ENCODE measurements at places on chromosomes 7 and 10.

DNA sequence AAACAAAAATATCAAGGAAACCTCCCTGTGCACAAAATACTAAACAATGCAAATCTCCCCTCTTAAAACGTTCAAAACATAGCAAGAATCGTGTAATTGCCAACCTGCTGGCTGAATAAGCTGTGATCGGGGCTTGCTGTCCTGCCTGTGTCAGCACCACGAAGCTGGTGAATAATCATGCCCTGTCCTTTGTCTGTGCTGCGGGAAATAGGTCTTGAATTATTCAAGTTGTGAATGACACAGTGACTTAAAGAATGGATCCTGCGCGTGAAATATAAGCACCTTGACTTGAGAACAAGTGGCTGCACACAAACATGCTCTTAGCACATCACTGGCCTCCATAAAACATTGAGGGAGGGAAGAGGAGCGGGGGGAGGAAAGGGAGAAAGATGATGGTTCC is 130.2 kb downstream of the OAT start:
- DNase-seq: no peak
- no peak overlapping the region for H3K4me3 ChIP-seq
- H3K36me3 ChIP-seq: no peaks in the 10 kb centered on the region
- no peak overlapping the region for H3K27ac ChIP-seq
- H3K27me3 ChIP-seq: no peaks in the 10 kb centered on the region

DNA sequence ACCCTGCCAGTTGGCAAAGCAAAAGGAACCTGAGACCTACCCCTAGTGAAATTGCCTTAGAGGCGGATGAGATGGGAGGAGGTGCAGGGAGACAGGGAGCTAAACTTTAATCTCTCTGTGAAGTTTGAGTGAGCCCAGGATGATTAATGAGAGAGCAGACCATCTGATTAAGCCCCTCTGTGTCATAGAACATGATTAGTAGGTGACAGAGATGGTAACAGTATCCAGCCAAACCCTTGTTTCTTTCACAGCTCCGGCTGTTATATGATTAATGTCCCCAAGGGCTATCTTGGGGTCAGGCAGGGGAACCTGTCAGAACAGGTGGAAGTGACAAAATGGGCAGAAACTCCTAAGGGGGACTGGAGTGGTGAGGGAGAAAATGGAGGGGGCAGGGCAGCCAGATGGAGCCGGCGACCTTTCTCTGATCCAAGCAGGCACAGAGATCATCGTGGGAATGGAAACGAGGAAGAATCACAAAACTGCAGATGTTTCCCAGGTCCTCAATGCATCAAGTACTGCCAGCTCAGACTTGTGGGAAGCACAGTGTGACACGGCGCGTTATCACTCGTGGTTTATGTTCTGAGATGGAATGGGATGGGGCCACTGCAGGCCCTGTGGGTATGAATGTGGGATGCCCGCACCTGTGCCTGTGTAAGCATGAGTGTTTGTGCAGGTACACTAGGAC is 684.2 kb downstream of the LRMDA start:
- no peak for DNase-seq
- H3K27me3 ChIP-seq: no peaks in the 10 kb centered on the region
- no peak overlapping the region for H3K4me3 ChIP-seq
- H3K4me1 ChIP-seq: peaks cover 18% of the 10 kb centered on the region
- H3K36me3 ChIP-seq: no peaks in the 10 kb centered on the region

DNA sequence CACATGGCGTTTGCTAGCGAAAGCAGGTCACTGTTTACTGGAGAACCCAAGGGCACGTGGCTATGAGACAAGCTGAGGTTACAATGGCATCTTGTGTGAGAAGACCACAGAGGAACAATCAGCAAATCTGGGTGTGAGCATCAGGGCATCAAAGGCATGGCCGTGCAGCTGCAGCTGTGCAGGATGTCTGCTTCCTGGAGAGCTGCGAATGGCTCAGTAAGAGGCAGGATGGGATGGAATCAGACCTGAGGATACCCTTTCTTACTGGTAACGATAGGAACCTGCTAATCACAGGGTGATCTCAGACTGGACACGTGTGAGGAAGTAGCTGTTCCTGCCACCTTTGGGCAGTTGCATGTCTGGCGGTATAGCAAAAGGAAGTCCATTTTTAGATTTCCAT is 119.5 kb downstream of the RNF216 start:
- DNase-seq: peak; percentile 90
- H3K27ac ChIP-seq: peak overlapping the region; percentile 45
- H3K27me3 ChIP-seq: no peaks in the 10 kb centered on the region
- no peak overlapping the region for H3K4me3 ChIP-seq
- peaks cover 24% of the 10 kb centered on the region for H3K4me1 ChIP-seq
- H3K36me3 ChIP-seq: no peaks in the 10 kb centered on the region

GRCh38 chr10:124329362-124329761 is 89.4 kb downstream of the OAT start:
- peaks cover 9% of the 10 kb centered on the region for H3K4me1 ChIP-seq
- H3K27me3 ChIP-seq: no peaks in the 10 kb centered on the region
- no peak overlapping the region for H3K4me3 ChIP-seq
- no peak overlapping the region for H3K27ac ChIP-seq
- DNase-seq: no peak

GRCh38 chr10:114520453-114520852 is 116.2 kb upstream of the AFAP1L2 start:
- H3K4me3 ChIP-seq: no peak overlapping the region
- no peak overlapping the region for H3K27ac ChIP-seq
- no peaks in the 10 kb centered on the region for H3K27me3 ChIP-seq
- no peak for DNase-seq
- peaks cover 25% of the 10 kb centered on the region for H3K4me1 ChIP-seq
- no peaks in the 10 kb centered on the region for H3K36me3 ChIP-seq

DNA sequence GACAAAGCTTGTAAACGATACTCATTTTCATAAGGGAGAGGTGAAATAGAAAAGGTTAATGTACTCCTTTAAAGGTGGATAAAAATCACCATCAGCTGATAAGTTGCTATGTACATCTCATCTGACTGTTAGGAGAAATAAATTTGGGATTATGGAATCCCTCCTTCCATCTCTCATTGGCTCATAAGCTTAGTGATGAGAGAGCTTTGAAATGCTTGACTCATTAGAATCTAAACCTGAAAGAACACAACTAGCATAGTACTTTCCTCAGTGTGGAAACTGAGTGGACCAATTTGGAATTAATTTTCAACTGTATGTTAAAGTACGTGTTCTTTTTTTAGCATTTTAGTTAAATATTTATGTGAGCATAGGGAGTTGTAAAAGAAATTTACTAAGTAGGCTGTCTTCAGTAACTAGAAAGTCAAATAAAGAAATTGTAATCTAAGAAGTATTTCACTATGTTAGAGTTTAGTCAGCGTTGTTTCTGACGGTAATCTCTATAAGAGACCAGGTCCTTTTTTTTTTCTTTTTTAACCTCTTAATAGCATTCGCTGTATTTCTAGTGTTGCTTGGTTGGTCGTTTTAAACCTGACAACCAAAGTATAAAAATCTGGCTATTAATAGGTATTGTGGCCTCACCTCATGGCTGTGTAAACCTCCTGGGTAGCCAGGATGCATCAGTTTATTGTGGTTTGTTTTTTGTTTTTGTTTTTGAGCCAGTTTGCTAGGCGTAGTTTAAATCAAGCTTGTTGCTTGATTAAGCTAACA is 34.4 kb downstream of the FHIP2A start:
- no peak overlapping the region for H3K4me3 ChIP-seq
- no peak overlapping the region for H3K27ac ChIP-seq
- no peaks in the 10 kb centered on the region for H3K27me3 ChIP-seq
- H3K36me3 ChIP-seq: peaks cover 28% of the 10 kb centered on the region

- peaks cover 37% of the 10 kb centered on the region for H3K4me1 ChIP-seq
- H3K36me3 ChIP-seq: peaks cover 23% of the 10 kb centered on the region
- H3K27me3 ChIP-seq: no peaks in the 10 kb centered on the region
- H3K4me3 ChIP-seq: peak overlapping the region; percentile 6
Measured at GRCh38 chr10:17648243-17649035, 4.5 kb downstream of the STAM start.

- H3K4me3 ChIP-seq: no peak overlapping the region
- no peaks in the 10 kb centered on the region for H3K27me3 ChIP-seq
- H3K27ac ChIP-seq: no peak overlapping the region
- no peaks in the 10 kb centered on the region for H3K36me3 ChIP-seq
- peaks cover 14% of the 10 kb centered on the region for H3K4me1 ChIP-seq
Measured at GRCh38 chr10:110387983-110388686, 83.4 kb upstream of the SMNDC1 start.

GRCh38 chr7:151275813-151276577 is 27.5 kb upstream of the SMARCD3 start:
- H3K36me3 ChIP-seq: no peaks in the 10 kb centered on the region
- H3K4me3 ChIP-seq: peak overlapping the region; percentile 66
- no peak overlapping the region for H3K27ac ChIP-seq
- H3K4me1 ChIP-seq: peaks cover 31% of the 10 kb centered on the region
- DNase-seq: no peak

DNA sequence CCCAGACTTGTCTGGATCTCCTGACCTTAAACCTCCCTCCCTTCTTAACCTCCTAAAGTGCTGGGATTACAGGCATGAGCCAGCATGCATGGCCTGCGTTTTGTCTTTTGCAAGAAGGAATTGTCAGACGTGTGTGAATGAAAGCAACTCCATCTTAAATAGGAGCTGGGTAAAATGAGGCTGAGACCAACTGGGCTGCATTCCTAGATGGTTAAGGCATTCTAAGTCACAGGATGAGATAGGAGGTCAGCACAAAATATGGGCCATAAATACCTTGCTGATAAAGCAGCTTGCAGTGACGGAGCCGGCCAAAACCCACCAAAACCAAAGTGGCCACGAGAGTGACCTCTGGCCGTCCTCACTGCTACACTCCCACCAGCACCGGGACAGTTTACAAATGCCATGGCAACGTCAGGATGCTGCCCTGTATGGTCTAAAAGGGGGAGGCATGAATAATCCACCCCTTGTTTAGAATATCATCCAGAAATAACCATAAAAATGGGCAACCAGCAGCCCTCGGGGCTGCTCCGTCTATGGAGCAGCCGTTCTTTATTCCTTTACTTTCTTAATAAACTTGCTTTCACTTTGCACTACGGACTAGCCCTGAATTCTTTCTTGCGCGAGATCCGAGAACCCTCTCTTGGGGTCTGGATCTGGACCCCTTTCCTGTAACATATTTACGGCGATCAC is 41.2 kb upstream of the SDK1 start:
- H3K36me3 ChIP-seq: no peaks in the 10 kb centered on the region
- DNase-seq: no peak
- no peak overlapping the region for H3K4me3 ChIP-seq
- H3K27ac ChIP-seq: no peak overlapping the region

DNA sequence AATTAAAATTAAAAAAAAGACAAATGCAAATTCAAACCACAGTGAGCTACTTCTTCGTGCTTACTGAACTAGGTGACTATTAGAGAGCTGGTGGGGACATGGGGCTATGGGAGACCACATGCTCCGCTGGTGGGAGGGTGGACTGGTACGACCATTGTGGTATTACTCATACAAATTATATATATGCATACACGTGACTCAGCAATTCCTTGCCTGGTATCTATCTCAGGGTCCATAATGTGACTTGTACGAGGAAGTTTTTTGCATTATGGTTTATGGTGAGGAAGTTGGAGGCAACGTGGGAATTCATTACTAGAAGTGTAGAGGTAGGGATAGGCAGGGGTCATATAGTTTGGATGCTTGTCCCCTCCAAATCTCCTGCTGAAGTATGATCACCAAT is 1112.7 kb downstream of the TYW1 start:
- no peaks in the 10 kb centered on the region for H3K36me3 ChIP-seq
- DNase-seq: no peak
- H3K27ac ChIP-seq: no peak overlapping the region
- H3K4me3 ChIP-seq: no peak overlapping the region
- no peaks in the 10 kb centered on the region for H3K4me1 ChIP-seq

GRCh38 chr7:29194206-29194593 is 375 bp upstream of the CHN2 start:
- H3K27ac ChIP-seq: no peak overlapping the region
- H3K27me3 ChIP-seq: no peaks in the 10 kb centered on the region
- peak; percentile 63 for DNase-seq

- H3K27me3 ChIP-seq: no peaks in the 10 kb centered on the region
- H3K27ac ChIP-seq: no peak overlapping the region
- peaks cover 11% of the 10 kb centered on the region for H3K4me1 ChIP-seq
- no peak overlapping the region for H3K4me3 ChIP-seq
- DNase-seq: no peak
Measured at GRCh38 chr10:132291826-132292225, 15.9 kb downstream of the STK32C start.

DNA sequence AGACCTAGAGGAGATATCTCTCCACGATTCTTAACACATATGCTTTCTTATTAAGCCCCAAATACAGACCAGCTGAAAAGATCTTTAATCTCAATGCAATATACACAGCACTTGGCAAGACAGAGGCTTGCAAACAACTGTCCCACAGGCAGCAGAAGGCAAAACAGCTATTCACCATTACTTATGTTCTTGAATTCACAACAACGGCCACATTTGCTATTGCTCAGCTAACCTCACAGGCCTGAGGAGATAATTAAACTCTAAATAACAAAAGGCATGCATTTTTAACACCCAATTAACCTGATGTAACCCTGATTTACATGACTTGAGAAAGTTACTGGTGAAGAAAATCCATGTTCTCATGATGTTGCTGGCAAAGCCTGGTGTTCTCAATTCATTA is 216.4 kb downstream of the CRPPA start:
- no peaks in the 10 kb centered on the region for H3K4me1 ChIP-seq
- no peak overlapping the region for H3K27ac ChIP-seq
- no peak for DNase-seq

DNA sequence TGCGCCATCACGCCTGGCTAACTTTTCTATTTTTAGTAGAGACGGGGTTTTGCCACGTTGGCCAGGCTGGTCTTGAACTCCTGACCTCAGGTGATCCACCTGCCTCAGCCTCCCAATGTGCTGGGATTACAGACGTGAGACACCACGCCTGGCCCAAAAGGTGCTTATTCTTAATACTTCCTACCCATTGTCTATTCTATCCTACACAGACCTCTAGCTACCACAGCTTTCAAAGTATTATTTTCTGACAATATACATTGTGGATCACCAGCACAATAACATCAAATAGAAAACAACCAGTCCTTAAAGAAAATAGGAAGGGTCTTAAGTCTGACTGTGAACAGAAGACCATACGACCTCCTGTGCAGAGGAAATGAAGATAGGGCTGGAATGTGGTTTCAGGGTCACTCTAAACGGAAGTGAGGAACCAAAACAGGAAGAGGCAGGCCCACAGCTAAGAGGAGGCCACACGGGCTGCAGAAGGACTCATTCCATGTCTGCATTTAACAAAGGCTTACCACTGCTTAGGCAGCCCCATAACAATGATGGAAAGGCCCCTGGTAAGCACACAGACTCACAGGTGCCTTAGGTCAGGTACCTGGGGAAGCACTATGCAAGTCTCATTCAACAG is 115.2 kb downstream of the ZFAND4 start:
- peaks cover 8% of the 10 kb centered on the region for H3K36me3 ChIP-seq
- DNase-seq: peak; percentile 83
- H3K4me1 ChIP-seq: peaks cover 45% of the 10 kb centered on the region
- no peaks in the 10 kb centered on the region for H3K27me3 ChIP-seq
- H3K27ac ChIP-seq: no peak overlapping the region
